ENCODE measurements at places on chromosomes 5 and 9.

DNA sequence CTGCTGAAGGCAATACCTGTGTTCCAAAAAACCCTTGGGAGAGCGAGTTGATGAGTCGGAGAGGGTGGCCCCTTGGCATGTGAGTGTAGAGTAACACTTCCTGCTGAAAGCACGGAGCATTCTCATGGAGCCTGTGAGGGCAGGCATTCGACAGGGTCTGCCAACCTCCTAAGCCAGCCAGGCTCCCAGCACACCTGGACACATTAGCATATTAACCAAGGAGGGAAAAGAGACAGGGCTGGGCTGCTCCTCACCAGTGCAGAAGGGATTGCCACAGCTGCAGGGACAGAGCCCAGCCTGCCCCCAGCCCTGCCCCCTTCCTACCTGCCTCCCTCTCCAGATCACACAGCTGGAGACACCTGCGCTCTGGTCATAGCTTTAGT, 46.4 kb upstream of the SEMA4D start:
- DNase-seq = no peak

DNA sequence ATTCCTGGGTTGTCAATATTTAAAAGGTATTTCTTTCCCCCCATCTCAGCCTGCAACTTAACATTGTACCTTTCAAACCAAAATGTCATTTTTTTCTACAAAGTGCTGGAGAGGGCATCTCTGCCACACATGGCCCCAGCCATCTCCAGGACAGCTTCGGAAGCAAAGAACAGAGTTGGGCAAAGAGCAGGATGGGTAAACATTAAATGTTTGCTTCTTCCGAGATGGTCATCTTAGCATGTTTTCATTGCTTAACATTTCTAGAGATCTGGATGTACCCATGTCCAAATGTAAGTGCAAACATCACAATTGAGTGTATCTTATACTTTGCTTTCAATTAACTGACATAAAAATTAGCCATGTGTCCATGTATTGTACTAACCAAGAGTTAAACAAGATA, 14.3 kb upstream of the F2RL2 start:
- DNase-seq = no peak

DNA sequence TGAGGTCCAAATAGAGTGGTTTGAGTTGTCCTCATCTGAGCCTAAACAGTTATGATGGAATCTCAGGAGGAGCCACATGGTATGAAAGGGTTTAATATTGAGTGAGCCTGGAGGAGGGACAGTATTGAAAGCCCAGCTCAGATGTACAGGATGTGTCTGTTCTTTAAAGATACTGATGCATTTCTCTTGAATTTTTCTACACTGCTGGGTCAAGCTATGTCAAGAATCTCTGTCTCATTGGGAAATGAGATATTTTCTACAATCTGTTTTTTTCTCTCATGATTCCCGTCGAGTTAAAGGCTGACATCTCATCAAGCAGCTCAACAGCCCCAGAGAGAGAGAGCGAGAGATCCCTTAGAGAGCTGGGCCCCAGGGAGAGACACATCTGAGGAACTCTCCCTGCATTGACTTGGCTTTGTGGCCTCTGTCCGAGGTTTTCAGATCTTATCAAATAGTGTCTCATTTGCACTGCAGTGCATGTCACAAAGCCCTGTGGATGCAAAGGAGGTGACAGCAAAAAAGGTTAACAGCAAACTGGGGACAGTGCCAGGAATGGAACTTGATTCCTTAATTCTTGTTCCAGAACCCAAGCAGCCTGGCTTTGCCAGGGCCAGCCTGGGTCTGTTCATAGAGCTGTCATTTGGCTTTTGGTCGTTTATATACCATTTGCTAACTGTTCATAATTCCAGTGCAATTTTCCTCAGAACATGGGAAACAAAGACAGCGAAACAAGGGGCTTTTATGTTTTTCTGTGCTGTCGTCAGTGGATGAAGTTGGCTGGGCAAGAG, 19.0 kb upstream of the ACTBL2 start:
- DNase-seq = no peak

DNA sequence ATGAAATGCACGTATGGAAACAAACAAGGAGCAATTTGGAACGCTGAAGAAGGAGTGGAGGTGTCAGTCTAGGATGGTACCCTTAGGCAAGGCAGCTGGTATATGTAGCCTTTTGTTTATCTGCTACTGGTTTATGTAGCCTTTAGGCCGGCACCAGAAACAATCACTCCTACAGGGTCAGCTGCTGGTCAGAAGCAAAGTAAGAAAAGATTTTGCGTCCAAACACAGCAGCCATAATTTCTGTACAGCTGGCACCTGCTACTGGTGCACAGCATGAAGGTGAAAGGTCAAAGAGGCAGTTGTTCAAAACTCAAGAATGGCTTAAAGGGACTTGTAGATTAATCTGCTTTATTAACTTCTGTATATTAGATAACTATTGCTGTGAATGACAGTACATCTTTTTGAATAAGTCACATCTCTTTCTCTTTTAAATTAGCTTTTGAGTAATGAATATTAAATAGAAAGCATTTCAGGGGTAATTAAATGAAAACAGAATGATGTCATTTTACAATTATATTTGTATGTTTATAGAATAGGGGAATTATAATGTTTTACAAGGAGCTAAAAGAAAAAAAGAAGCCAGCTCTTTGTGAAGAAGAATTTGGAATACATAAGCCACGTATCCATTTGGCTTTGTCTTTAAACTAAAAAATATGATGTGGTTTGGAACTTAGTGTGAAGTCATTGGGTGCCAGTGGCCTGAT, 33.1 kb upstream of the TLX3 start:
- DNase-seq = no peak

- no peak for DNase-seq
Measured at GRCh38 chr5:149036970-149037369, 25.9 kb downstream of the SH3TC2 start.

DNA sequence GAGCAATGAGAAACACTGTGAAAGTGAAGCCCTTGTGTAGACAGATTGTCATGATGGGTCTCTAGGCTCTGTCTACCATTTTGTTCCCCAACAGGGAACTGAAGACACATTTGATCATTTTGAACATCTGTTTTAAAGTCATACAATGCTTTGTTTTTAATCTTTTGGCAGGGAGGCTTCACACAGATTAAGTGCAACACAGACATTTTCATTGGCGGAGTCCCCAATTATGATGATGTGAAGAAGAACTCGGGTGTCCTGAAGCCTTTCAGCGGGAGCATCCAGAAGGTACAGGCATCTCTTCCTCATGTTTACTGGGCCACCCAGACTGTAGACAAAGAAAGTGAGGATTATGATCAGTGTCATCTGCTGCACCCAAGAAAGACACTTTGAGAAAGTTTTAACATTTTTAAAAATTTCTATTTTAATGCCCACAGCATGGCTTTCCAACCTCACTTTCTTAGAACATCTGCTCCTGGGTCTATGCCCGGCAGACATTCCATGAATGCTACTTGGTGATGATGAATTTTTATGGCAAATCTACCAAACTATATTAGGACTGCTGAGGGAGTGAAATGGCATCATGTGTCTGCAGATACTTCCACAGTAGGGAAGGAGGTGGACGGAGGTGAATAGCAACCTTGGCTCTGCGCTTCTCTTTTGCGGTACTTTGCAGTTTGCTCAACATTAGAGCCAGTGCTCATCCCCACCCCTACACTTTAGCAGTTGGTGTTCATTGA, 121.3 kb downstream of the LIFR start:
- no peak for DNase-seq

DNA sequence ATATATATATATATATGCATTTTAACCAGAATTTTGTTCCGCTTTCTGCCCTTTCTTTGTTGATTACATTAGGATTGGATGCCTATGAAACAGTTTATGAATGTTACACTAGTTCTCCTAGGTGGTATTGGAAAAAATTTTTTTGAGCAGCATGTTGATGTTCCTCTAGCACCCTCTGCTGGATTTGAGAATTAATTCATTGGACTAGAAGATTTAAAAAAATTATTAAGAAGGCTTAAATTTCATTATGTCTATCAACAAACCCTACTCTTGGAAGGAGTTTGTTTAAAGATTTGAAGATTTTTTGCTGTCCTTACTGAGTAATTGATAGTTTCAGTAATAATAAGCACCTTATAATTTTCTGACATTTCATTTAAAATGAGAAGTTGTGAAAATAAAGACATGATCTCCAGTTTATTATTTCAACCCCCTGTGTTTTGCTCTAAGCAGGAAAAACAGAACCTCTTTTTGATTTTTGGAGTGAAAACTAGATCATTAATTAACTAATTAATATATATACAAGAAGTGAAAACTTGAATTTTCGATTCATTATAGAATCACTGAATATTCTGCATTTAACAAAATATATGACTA, 89.6 kb downstream of the CCDC171 start:
- no peak for DNase-seq

DNA sequence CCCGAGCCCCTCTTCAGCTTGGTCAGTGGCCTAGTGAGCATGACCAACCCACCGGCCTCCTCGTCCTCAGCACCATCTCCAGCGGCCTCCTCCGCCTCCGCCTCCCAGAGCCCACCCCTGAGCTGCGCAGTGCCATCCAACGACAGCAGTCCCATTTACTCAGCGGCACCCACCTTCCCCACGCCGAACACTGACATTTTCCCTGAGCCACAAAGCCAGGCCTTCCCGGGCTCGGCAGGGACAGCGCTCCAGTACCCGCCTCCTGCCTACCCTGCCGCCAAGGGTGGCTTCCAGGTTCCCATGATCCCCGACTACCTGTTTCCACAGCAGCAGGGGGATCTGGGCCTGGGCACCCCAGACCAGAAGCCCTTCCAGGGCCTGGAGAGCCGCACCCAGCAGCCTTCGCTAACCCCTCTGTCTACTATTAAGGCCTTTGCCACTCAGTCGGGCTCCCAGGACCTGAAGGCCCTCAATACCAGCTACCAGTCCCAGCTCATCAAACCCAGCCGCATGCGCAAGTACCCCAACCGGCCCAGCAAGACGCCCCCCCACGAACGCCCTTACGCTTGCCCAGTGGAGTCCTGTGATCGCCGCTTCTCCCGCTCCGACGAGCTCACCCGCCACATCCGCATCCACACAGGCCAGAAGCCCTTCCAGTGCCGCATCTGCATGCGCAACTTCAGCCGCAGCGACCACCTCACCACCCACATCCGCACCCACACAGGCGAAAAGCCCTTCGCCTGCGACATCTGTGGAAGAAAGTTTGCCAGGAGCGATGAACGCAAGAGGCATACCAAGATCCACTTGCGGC, 1.8 kb downstream of the EGR1 start:
- DNase-seq = no peak

Measured in cortex of kidney (tissue), 1 donor.